ENCODE measurements at places on chromosomes 1 and 21.

GRCh38 chr1:198747127-198747526 lies 108.3 kb downstream of the PTPRC start:
- DNase-seq = no peak

GRCh38 chr1:199799116-199799515 lies 228.4 kb upstream of the NR5A2 start:
- no peak for DNase-seq

DNA sequence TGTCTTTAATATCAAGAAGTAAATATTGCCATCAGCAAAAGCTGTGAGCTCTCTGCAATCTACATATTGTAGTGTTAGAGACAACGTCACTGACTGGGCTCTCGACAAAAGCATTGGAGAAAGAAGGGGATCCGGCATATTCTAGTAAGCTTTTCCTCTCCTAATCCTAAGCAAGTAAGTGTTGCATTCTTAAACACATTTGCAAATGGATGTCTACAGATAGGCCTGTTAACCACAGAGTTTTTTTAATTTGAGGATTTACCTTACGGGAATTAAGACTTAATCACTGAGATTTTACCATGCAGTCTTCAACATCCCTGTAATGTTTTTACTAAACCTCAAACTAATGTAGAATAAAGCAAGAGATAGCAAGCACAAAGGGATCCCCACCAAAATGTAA lies 426.5 kb upstream of the CAMK1G start:
- no peak for DNase-seq

- DNase-seq = no peak
Measured at GRCh38 chr21:37407719-37408420, 41.3 kb downstream of the DYRK1A start.

- no peak for DNase-seq
Measured at GRCh38 chr1:194795917-194796593, 1609.6 kb upstream of the B3GALT2 start.

DNA sequence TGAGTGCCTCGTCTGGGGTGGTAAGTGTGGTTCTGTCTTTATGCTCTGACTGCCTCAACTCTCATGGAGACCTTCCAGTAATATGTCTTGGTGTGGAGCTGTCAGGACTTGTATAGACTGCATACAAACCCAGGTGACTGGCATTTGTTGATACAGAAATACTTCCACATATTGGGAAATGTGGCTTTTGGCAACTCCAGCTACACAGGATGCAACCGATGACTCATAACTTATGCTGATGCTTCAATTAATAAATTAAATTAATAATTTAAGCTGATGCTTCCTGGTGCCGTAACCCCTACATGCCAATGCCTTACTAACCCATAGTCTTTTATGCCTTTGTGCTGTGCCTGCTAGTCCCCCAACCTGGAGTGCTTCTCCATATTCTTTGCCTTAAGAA lies 72.3 kb upstream of the ARTN start:
- no peak for DNase-seq

- no peak for DNase-seq
Measured at GRCh38 chr1:206579747-206580437, 32.4 kb downstream of the EIF2D start.

DNA sequence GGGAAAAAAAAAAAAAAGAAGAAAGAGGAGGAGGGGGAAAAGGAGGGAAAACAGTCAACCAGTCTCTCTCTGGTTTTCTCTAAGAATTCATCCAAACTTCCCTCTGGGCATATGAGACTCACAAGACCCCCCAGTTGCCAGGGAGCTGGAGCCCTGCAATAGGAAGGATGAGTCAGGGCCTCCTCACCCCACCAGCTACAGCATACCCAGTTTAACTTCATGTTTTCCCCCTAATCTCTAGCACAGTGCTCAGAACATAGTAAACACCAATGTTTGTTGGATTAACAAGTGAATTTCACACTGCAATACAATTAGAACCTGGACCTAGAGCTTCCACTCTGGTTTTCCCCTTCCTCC lies 7.8 kb downstream of the F11R start:
- DNase-seq = no peak

Data from DMS 273 treated with DMSO at 0.1 percent for 48 hours (cell line).